ENCODE measurements at places on chromosomes 11 and 22. TPM values are rescaled to one million over a fixed set of nuclear protein-coding genes. Genes with fewer than 3 reads are reported as not detected.

- no peak for DNase-seq
These were observed 40.4 kb downstream of the FLI1 start for GRCh38 chr11:128734103-128734831.

DNA sequence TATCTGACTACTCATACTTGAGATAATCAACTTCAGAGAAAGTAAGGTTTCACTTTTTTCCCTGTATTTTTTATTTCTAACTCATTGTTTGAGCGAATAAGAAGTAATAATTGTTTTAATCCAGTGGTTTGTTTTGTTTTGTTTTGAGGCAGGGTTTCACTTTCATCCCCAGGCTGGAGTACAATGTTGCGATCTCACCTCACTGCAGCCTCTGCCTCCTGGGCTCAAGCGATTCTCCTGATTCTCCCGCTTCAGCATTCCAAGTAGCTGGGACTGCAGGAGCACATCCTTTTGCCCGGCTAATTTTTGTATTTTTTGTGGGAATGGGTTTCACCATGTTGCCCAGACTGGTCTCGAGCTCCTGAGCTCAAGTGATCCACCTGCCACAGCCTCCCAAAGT is 8.6 kb downstream of the GTF2H1 start:
- DNase-seq: no peak

DNA sequence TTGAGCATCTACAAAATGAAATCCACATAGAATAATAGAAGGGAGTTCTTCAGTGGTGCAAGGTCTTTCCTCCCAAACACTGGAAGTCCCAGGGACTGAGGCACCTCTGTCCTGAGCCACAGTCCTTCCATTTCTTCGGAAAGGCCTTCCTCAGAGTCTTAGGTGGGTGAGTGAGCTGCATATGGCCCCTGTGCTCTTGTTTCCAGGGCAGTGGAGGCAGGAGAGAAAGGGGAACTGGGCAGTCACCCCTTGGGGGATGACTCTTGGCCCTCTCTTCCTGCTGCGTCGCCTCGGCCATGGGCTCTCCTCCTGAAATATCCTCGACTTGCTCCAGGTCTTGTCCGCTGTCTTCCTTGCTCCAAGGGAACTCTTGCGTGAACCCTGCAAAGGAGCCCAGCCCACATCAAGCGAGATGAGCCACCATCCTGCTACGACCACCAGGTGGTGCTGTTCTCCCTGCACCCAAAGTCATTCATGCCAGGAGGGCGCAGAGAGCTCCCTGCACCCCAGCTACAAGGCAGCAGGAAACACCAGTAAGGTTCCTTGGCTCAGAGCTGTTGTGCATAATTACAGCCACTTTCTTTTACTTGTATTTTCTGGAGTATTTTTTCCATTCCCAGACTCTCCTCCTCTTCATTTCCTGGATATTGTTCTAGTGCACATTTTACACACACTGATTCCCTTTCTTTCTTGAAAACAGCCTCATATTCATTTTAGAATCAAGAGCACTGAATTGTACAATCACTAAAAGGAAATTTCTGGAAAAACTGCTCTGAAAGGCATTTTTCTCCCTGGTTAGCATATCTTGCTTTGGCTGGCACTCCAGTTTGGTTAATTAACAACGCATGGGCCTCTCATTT is 397.8 kb downstream of the OPCML start:
- DNase-seq: no peak

Gene NRGN
- 1.6 TPM for total RNA-seq

Gene KCNK7
- 0.99 TPM for total RNA-seq

Measured in esophagus muscularis mucosa (tissue), 4 donors.